Vagina (tissue), 2 donors: ENCODE measurements at places on chromosomes 7 and 10. TPM values are rescaled to one million over a fixed set of nuclear protein-coding genes. Genes with fewer than 3 reads are reported as not detected.

GRCh38 chr10:124325998-124326636, 92.6 kb downstream of the OAT start:
- no peak for DNase-seq

GRCh38 chr10:132729810-132730572, 56.0 kb downstream of the NKX6-2 start:
- no peak for DNase-seq

DNA sequence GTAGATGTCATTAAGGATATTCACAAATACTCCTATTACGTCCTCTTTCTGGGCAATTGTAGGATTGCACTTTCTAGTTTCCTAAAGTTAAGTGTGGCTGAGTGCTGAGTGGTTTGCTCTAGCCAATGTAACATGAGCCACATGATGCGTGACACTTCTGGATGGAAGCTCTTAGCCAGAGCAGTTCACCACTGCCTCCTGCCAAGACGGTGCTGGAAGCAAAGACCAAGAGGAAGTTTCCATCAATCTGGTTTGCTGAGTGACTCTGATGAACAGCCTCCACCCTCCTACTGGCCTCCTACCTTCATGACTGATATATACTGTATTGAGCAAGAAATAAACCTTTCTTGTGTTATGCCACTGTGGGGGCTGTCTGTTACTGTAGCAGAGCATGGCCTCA, 318.1 kb downstream of the KCNMA1 start:
- no peak for DNase-seq

DNA sequence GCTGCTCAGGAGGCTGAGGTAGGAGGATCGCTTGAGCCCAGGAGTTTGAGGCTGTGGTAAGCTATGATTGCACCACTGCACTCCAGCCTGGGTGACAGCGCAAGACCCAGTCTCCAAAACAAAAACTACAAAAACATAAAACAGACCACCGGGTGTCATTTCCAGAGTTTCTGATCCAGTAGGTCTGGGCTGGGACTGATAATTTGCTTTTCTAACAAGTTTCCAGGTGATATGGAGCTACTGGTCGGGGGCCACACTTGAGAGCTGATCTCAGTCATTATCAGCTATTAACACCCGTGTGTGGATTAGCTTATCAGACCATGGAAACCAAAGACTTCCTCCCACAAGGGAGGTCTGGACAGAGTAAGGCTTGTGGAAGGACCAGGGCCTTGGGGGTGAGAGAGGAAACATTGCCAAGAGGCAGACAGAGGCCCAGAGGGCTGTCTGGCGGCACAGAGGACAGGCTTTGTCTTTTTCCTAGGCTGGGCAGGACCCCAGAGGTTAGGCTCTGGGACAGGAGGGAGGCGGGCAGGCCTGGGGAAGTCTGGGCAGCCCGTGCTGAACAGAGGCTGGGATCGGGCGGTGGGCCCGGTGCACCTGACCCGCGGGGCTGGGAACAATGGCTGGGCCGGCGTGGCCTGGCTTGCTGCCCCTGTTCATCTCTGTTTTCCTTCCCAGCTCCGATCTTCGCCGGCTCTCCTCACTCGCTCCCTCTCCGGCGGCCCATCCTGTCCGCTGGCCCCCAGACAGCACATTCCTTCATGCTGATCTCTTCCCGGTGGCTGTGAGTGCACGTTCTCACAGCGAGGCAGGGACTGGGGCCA, 25.2 kb downstream of the TMEM270 start:
- DNase-seq, result no peak

GRCh38 chr7:101688183-101688831, 59.2 kb upstream of the MYL10 start:
- DNase-seq, result no peak

Gene GPR158
- 0.49 TPM for total RNA-seq

Gene JMJD1C
- total RNA-seq, result 105 TPM

Gene CCDC3
- 12.8 TPM for total RNA-seq
